ENCODE measurements at places on chromosomes 1 and 21.

GRCh38 chr1:61674221-61674620 is 50.7 kb downstream of the TM2D1 start:
- peak; percentile 51 for DNase-seq

DNA sequence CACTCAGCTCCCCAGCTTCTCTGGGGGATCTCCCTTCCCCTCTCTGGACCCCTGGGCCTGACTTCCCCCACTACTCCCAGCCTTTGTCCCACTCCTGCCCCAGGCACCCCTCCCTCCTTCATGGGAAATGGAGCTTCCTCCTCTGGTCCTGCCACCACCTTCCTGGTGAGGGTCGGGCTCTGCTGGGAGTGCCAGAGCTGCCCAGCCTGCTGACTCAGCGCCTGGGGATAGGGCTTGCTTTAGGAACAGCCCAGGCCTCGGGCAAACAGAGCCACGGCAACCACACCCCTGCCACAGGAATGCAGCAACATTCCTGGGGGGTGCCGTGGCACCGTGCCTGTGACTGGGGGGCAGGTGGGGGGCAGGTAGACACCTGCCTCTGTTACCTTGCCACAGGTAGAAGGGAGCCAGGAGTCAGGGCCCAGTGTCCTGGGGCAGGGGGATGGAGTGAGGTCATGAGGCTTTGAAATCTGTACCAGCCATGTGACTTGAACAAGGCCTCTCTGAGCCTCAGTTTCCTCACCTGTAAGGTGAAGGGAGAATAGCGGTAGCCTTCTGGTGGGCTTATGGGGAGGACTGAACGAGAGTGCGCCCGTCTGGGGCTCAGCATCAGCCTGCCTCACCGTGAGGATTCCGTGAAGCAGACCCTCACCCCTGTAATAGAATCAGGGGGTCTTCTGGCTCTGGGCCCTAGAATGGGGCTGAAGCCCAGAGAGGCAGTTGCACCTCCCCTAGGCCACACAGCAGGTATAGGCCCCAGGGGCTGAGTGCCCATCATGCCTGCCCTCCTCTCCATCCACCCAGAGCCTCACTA is 17.8 kb upstream of the EPHA2 start:
- peak; percentile 66 for DNase-seq

- DNase-seq, result peak; percentile 94
Observed at GRCh38 chr1:162541619-162542141, 19.8 kb upstream of the UAP1 start.

- no peak for DNase-seq
Observed at GRCh38 chr21:43849532-43850299, 15.3 kb upstream of the AGPAT3 start.

GRCh38 chr21:25420831-25421230 is 186.4 kb downstream of the MRPL39 start:
- DNase-seq, result no peak

- peak; percentile 29 for DNase-seq
Observed at GRCh38 chr1:207876131-207876530, 34.8 kb downstream of the CD34 start.

GRCh38 chr1:182649041-182649440 is 35.3 kb downstream of the RGS8 start:
- DNase-seq, result no peak

DNA sequence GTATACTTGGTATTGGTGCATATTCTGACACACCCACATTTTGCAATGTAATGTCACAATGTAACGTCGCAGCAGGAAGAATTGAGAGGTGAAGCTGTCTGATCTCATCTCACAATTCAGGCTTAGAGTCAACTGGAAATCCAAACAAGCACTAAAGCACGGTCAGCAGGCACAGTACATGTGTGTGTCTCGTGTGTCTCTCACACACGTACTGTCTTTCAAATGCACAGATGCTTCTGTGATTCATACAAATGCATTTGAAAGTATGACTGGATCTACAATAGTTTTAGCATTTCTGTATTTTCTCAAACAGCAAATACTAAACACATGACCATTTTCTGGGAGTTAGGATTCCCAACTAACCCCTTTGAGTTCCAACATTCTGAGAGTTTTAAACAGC is 26.9 kb downstream of the LBR start:
- no peak for DNase-seq

- peak; percentile 39 for DNase-seq
Observed at GRCh38 chr21:45405271-45405818, 380 bp downstream of the COL18A1 start.

DNA sequence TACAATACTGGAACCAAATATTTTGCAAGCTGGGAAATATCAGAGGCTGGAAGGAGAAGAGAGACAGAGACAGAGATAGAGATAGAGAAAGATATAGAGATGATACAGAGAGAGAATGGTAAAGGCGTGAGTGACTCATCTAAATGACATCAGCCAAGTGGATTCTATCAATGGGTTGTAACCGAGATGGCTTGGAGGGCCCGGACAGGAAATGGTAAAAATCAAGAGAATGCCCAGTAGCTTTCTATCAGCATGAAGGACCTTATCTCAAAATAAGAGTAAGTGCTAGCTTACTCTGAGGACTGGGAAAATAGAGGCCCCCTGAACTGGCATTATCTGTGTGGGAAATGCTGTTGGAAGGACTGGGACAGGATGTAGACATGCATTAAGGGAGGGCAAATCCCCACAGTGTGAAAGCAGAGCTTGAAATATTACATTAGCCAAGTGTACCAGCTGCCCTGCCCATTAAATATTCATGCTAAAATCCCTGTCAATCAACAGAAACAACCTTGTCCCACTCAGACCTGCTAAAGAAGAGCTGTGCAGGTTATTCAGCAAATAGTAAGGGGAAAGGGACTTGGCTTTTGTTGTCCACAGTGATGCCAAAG is 76.6 kb upstream of the ZNF644 start:
- no peak for DNase-seq

DNA sequence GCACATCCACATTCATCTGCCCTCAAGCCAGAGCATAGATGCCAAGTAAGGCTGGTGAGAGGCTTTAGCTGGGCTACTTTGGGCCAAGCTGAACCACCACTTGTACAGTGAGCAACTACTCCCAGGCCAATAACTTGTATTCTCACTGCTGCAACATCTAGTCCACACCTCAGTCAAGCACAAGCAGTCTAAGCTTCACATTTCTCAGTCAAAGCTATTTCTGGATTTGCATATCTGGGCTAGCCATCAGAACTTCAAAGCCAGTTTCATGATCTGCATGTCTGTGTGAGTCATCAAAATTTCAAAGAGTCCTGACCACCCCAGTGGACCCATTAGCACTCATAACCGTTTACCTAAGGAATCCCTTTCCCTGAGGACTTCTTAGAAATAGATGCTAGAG is 77.7 kb upstream of the DIRAS3 start:
- DNase-seq, result peak; percentile 76

GRCh38 chr1:23673086-23673813 is 18.4 kb upstream of the RPL11 start:
- peak; percentile 54 for DNase-seq

GRCh38 chr1:161886589-161886988 is 120.5 kb downstream of the ATF6 start:
- DNase-seq, result no peak

GRCh38 chr1:209672705-209673630 is 2.2 kb upstream of the G0S2 start:
- peak; percentile 47 for DNase-seq

- peak; percentile 47 for DNase-seq
Observed at GRCh38 chr1:150575518-150576366, 3.7 kb downstream of the MCL1 start.

DNA sequence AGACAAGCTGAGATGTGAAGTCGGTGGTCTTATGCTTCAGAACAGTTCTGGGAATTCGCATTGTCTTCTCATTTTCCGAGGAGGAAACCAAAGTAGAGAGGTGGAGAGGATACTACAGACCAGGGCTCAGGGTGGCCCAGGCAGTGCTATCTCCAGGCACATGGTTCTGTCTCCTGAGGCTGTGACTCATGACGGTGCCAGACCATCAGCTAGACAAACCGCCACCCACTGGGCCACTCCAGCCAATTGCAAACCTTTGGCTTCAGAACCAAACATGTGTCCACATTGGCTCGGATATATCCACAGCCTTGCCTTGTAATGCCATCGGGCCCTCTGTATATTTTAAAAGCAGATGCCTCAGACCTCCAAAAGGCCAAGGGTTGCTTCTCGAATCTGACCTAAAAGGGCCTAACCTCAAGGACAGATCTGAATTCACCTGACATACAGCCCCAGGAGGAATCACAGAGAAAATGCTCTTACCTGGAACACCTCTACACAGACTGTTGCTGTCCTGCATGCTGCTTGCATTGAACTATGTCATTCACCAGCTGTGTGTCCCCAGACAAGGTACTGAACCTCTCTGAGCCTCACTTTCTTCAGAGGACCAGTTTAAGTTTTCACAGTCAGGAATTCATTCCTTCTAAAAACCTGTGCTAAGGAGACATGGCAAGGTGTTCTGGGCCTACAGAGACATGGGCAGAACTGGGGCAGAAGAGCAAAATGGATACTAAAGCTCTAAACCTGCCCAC is 224.9 kb upstream of the JUN start:
- DNase-seq, result peak; percentile 57

DNA sequence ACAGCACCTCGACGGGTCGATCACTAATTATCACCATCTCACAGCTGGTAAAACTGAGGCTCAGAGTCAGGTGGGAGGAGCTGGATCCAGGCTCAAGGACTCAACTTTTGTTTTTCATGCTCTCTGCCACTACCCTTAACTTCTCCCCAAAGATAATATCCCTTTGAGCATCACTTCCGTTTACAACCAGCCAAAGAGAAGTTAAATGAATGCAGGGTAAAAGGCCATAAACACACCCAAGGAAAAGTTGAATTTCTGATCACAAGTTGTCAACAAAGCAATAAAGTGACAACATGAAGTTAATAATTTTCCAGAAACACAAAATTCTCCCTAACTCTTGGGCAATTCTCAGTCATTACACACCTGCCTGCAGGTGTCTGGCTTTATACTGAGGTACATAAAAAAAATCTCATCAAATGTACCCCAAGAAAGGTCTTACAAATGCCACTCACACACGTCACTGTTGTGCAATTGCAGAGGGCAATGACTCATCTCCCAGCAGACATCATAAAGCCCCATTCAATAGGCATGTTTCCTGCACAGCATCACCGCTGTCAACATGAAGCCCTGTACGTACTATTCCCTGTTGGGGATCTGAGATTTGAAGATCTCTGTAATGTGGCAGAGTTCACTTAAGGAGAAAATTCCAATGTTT is 3.4 kb downstream of the OR2T11 start:
- DNase-seq, result no peak

- DNase-seq, result no peak
Observed at GRCh38 chr1:2396476-2396875, 4.8 kb downstream of the RER1 start.

DNA sequence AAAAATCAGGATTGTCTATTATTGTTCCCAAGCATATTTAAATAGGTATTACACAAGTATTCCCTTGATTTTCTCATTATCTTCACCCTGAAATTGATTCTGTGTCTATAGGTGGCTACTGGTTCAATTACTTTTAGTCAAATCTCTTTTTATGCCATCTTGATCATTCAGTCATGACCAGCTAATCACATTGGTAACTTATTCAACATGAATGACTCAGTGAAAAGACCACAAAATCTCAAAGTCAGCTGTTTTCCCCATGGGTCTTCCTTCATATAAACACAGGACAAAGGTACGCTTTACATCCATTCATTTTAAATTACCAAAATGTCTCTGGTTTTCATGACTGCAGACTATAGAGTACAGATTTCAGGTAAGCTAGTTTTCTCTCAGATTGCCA is 23.7 kb upstream of the NRIP1 start:
- no peak for DNase-seq

DNA sequence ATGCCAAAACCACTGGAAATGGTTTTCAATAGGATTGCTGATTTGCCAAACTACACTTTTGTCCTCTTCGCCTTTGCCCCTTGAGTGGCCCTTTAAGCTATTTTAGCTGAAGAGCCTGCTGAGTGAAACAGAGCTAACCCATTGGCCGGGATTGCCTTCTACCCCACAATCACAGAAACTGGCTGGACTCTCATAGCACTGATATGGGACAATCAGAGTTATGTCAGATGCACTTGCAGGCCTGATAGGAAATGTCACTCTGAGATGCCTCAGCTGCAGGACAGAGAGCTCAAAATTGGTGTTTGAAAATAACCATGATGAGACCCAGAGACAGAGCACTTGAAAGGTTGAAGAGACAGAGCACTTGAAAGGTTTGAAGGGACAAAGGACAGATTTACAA is 354.4 kb downstream of the BRINP2 start:
- DNase-seq, result no peak

DNA sequence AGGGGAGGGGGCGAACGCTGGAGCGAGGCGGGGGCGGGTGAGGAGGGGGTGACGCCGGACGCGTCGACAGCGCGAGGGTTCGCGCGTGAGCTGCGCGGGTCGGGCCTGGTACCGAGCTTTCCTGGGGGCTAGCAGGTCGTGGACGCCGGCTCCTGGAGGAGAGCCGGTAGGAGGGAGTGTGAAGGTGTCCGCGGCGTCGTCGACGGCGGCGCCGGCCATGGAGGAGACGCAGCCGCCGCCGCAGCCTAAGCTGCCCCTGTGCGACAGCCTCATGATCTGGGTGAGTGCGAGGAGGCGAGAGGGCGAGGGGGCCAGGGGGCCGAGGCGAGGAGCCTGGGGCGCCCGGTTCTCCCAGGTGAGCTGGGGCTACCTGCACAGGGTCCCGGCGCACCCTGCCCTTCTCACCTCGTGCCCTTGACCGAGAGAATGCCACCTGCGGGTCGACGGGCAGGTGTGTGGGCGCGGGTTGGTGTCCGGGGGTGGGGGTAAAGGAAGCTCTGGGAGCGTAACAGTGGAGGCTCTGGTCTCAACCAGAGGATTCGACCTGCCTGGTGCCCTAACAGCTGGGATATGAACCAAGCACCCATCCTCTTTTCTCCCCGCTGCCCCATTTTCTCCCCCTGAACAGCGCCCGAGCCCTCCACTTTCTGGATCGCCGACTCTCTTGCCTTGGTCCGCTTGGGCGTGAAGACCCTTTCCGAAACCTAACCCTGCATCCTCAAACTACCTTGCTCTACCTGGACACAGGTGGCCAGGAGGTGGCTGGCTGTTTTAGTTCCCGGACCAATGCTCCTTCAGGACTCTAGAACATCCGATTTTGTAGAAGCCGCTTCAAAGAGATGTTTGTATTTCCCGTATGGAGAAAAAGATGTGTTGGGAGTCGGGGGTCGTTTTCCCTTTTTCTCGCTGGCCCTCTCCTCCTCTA is at the start of gene HOOK1:
Gene HOOK1 (plus strand): TSS at position 49 of the 925 bp plus-strand sequence. CDS start 169 bp downstream, at position 218.
- DNase-seq, result no peak

GRCh38 chr1:195717651-195718050 is 890.6 kb downstream of the KCNT2 start:
- peak; percentile 55 for DNase-seq
